Left forelimb (tissue), 1 donor: ENCODE measurements at places on chromosomes 2 and 18.

- peak; percentile 28 for DNase-seq
These were observed 21.0 kb downstream of the CIB4 start for GRCh38 chr2:26620031-26620605.

DNA sequence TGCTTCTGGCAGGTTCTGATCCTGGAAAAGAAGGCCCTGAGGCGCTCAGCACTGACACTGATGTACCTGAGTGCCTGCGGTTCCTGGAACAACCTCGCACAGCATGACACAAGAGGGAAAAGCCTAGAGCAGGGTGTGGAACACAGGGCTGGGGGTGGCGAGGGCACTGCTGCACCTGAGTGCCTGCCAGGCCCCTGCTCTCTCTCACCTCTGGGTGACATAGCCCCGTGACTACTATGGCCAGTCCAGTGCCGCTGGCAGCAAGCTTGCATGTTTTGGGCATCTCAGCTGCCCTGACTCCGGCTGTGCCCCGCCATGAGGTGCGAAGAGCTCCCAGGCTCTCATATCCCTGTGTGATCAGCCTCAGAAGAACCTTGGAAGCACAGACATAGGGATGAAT, 825.2 kb upstream of the SALL3 start:
- DNase-seq: no peak

DNA sequence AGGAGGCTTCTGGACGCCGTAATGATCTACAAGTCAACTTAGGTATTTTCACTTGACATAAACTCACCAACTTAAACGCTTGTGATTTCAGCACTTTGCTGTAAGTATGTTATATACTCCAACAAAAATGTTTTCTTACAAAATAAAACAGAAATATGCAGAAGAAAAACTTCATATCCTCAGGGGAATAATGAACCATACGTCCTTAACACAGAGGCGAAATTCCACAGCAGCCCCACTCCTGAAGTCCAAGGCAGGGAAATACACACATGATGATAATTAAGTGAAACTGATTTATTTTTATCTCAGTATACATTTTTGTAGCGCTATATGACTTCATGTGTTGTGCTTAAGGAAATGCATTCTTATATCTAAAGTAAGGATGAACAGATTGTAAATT, 335.4 kb upstream of the VWC2L start:
- no peak for DNase-seq

- no peak for DNase-seq
These were observed 10.9 kb upstream of the SGPP2 start for GRCh38 chr2:222413295-222413911.

DNA sequence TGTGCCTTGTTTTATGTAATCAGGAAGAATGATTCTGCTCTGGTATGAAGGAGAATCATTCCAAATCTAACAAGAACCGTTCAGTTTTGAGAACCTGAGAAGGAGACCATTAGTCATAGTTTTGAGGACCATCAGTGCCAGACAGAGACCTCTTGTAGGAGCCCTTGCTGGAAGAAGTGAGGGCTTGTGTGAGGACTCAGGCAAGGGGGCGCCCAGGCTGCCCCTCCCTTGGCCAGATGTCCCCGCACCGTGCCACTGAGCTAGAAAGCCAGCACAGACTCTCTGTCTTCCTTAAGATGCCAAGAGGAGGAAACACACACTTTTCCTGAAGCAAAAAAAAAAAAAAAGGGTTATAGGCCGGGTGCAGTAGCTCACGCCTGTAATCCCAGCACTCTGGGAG, 55.7 kb upstream of the SLC39A10 start:
- no peak for DNase-seq

GRCh38 chr2:133414486-133415209, 153.6 kb downstream of the NCKAP5 start:
- no peak for DNase-seq

DNA sequence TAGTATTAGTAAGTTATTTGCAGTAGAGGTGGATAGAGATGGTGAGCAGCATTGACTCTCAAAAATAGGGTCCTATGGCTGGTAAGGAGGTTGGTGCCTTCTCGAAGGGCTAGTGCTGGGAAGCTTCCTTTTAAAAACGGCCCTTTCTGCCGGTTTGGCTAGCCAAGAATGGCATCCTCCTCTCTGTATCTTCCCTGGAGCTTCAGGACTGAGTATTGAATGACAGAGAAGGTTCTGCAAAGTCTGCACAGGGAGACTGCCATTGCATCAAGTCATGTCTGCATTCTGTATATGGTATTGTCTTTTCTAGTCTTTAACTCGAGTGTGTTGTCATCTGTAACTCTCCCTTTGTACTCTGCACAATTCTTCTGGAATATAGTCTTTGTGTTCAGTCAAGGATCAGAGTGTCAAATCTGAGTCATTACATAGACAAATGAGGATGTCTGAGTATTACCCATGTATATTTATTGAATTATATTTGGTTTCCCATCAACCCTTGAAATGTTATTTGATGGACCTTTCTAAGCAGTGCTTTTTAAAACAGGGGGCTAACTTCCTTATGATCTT, 1.1 kb downstream of the LDLRAD4 start:
- DNase-seq: no peak

GRCh38 chr2:205589479-205589878, 92.8 kb upstream of the NRP2 start:
- DNase-seq: no peak

DNA sequence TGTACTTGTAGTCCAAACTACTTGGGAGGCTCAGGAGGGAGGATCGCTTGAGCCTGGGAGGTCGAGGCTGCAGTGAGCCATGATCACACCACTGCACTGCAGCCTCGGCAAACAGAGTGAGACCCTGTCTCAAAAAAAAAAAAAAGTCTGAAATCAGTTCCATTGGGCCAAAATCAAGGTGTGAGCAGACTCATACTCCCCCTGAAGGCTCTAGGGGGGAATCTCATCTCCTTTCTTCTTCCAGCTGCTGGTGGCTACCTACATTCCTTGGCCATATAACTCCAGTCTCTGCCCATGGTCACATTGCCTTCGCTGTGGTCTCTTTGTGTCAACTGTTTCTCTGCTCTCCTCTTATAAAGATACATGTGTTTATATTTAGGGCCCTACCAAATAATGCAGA, 234.0 kb downstream of the LRRTM1 start:
- no peak for DNase-seq

GRCh38 chr2:7154656-7155055, 237.4 kb downstream of the RNF144A start:
- no peak for DNase-seq

GRCh38 chr18:23738151-23738550, 48.9 kb downstream of the LAMA3 start:
- DNase-seq: no peak

- DNase-seq: no peak
These were observed 24.2 kb upstream of the TOGARAM2 start for GRCh38 chr2:28956890-28957289.

DNA sequence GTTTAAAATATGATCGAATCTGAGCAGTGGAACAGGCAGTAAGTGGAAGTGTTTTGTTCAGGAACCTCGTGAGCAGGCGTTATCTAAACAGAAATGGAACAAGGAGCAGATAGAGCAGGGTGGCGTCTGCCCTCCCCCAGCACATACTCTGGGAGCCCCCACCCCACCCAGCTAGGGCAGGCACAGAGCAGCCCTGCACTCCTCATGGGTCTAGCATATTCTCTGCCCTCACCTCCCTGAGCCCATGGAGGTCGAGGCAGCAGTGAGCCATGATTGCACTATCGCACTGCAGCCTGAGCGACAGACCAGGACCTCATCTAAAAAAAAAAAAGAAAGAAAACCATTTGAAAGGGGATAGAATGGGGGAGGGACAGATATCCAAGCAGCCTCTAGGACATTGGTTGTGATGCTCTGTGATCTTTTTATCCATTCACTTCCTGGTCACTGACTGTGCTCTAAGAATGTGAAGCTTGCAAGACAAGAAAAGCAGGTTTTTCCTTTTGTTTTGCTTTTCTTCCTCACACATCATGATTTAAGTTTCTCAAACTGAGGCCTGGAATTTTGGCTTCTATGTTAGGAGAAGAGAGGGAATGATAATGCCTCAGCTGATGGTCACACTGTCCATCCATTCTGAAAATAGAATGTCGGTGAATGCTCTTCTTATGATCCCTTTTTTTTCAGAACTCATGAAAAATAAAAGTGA, 3.1 kb downstream of the MLPH start:
- DNase-seq: no peak

GRCh38 chr2:148237911-148238310, 217.0 kb downstream of the MBD5 start:
- DNase-seq: no peak

DNA sequence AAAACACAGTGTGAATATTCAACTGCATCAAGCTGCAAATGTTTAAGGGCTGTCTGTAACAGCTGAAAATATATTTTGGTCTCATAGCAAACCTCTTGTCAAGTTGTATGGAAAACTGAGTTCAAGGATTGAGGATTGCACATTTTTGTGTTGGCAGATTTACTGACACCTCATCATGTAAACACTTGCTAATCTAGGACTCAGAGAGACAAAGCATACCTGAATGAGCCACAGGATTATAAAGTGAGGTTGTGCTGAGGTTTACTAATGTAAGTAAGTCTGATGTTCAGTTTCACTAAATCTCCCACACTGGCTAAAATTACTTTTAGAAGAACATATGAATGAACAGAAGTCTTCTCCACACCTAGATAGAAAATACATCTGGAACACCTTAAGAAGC, 1993.1 kb upstream of the CELF4 start:
- DNase-seq: no peak

DNA sequence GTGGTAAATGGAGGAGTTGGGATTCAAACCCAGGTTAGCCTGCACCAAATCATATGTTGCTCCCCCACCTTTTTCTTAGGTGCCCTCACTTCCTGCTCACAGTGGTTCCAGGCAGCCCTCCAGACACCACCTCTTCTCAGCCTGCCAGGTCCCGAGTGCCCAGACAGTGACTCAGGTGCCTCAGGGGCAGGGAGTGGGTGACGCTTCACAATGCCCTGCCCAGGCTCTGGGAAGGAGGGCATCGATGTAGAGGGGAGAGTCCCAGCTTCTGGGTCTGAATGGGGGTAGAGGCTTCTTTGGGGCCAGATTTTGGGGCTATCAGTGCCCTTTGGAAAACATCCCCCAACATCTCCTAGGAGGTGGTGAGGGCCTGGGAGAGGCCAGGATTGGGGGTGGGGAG, 5.2 kb upstream of the DNAJB2 start:
- DNase-seq: no peak

- DNase-seq: no peak
These were observed 162.2 kb downstream of the INSIG2 start for GRCh38 chr2:118250463-118250862.
